ENCODE measurements at places on chromosomes 4 and X. TPM values are rescaled to one million over a fixed set of nuclear protein-coding genes. Genes with fewer than 3 reads are reported as not detected.

The SORBS2 gene
- total RNA-seq: 1,843 TPM

The ITM2A gene
- 76.9 TPM for total RNA-seq

The NPY5R gene
- total RNA-seq: not detected

The NPY2R gene
- not detected for total RNA-seq

The FAM200B gene
- 30.9 TPM for total RNA-seq

The NAA11 gene
- total RNA-seq: not detected
